ENCODE measurements at places on chromosomes 12 and 14.

DNA sequence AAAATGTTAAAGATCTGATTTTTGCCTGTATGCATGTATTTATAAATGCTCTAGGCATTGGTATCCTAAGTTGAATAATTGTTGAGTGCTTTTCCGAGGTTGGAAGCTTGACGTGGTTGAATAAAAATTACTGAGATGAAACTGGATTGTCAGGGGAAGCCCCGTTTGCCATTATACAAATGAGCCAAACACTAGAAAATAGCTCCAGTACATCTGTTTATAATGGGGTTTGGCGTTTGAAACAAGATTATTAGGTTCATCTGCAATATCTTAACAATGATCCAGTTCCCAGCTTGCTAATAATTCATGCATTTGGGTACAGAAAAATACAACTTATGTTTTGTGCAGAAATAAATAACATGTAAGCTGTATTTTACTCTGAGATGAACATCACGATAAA is 789.6 kb downstream of the GALC start:
- DNase-seq: no peak

DNA sequence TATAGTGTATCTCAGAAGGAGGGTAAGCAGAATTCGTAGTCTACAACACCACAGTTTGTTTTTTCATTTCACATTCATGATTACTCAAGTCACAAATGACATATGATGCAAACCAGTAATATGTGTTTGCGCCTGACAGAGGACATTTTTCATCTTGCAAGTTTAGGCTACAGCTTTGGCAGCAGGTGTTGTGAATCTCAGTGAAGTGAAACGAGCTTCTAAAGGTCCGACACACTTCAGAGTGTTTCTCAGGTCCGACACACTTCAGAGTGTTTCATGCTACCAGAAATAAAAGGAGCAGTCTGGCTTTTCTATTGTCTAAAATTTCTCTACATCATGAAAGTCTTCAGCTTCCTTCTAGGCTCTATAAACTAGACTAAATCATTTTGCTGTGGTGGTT is 22.7 kb downstream of the CLEC14A start:
- no peak for DNase-seq

DNA sequence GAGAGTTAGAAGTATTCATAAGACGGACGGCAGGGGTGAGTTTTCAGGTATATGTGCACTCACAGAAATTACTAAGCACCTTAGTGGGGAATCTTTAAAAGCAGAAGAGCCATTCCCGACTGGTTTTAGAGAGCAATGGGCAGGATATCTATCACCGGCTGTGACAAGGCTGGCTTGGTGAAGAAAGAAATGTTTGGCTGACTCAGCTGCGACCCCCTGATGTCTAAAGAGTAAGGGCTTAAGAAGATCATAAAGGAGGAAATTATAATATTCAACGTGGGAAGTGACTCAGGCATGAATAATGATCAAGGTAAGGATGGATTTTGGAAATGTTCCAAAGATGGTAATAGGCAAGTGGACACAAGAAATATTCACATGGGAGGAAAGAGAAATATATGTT is 407.6 kb downstream of the TMEM132D start:
- no peak for DNase-seq

DNA sequence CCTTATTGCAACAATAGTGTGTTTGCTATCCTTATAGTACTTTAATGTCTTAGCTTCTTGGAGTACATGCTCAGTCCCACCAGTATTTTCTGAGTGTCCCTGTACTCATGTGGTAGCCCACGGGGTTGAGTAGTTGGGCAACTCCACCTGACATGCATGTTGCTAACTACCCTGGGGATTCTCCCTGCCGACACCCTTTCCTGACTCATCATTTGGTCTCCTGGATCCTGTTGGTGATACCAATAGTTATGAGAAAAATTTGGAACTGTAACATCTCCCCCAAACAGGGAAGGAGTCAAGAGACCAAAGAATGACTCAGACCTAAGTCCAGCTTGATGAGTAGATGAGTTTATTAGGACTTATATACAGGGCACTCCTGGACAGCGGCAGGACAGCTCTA is 101.6 kb downstream of the BRMS1L start:
- no peak for DNase-seq

DNA sequence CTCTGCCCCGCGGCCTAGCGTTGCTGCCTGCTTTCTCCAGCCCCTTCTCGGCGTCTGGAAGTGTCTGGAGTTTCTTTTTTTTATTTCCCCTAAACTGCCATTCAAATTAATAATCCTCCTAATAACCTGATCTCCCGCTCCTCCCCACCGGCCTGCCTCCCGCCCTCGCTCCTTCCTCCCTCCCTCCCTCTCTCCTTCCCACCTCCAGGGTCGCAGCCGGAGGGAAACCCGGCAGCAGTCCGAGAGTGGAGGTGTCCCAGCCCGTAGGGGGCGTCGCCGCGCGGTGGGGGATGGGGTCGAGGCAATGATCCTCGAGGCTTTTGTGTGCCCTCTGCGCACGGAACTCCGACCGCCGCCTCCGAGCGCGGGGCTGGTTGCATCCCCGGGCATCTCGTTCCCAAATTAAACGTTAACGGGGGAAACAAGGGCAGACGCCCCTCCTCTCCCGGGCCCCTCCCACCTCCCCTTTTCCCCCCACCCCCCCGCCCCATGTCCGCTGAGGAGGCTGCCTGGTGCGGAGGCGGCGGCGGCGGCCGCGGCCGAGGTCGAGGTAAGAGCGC is 1.0 kb upstream of the SOCS2 start:
- DNase-seq: peak; percentile 62

DNA sequence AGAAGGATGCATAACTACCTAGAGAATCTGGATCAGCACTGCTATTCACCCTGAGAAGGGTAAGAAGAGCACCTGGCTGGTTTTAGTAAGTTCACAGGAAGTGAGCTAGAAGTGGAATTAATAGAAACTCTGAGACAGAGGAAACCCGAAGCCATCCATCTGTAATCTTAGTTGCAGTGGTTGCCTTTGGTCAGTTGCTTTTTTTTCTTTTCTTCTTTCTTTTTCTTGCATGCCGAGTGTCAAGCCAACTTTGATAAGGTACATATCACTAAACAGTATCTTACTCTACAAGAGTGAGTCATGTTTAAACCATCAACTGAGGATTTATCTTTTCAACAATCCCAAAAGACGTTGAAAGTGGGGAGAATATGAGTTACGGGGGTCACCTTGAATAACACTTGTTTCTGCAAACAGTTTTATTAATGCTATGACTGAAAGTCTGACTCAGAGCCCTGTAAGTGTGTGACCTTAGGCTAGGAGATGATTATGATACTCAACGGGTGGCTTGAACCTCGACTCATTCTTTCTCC is 26.7 kb downstream of the C12orf75 start:
- DNase-seq: no peak

GRCh38 chr12:57760347-57760982 is 5.6 kb downstream of the MARCHF9 start:
- no peak for DNase-seq

- no peak for DNase-seq
These were observed 38.9 kb downstream of the CCDC59 start for GRCh38 chr12:82319276-82319675.

DNA sequence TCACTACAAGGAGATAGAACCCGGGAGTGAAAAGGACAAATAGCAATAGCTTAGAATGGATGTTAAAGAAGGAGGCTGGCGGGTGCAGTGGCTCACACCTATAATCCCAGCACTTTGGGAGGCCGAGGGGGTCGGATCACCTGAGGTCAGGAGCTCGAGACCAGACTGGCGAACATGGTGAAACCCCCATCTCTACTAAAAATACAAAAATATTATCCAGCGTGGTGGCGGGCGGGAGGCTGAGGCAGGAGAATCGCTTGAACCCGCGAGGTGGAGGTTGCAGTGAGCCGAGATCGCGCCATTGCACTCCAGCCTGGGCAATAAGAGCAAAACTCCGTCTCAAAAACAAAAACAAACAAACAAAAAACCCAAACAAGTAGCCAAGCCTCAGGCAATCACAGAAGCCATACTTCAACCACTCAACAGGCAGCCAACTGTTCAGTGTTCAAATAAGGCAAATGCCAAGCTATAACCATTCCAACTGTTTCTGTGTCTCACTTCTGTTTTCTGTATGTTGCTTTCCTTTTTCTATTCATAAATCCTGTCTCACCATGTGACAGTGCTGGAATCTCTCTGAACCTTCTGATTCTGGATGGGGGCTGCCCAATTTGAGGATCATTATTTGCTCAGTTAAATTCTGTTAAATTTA is 3.9 kb upstream of the SPTLC2 start:
- DNase-seq: no peak

- no peak for DNase-seq
These were observed 782.9 kb downstream of the BCL11B start for GRCh38 chr14:98489115-98489514.

- DNase-seq: peak; percentile 52
These were observed 17.4 kb upstream of the FLVCR2 start for GRCh38 chr14:75561013-75561432.

DNA sequence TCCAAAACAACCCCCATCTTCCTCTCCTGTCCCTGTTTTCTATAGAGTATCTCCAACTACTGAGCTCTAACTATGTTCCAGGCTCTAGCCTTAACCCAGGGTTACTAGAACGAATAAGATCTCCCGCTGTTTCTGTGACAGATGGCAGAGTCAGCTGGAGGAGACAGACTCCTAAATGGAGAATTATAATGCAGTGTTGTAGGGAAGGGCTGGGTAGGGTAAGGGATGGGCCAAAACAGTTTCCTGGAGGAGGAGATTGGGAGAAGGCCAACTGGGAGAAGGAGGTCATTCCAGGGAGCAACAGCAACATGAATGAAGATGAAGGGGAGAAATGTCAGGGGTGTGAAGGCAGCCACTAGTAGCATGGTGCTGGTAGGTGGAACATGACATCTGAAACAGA is 73.4 kb upstream of the ANO4 start:
- no peak for DNase-seq

- no peak for DNase-seq
These were observed 88.4 kb downstream of the MYF5 start for GRCh38 chr12:80805106-80805505.

GRCh38 chr12:24838531-24838950 is 110.4 kb downstream of the BCAT1 start:
- peak; percentile 14 for DNase-seq

- DNase-seq: peak; percentile 3
These were observed 48.5 kb downstream of the SAV1 start for GRCh38 chr14:50619569-50620141.

DNA sequence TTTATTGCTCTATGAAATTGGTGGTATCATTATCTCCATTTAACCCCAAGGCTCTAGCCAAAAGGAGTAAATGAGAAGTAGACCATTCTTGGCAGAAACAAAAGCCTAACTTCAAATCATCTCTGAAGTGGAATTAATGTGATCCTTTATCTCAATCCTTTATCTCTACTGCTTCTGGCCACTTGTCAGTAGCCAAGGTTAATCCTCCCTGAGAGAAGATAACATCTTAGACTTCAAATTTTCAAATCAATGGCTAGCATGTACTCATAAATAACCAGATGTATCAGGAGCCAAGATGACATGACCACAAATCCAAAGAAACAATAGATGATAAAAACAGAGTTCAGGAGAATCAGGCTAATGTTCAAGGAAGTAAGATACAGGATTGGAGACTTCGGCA is 123.1 kb upstream of the RASSF8 start:
- no peak for DNase-seq

DNA sequence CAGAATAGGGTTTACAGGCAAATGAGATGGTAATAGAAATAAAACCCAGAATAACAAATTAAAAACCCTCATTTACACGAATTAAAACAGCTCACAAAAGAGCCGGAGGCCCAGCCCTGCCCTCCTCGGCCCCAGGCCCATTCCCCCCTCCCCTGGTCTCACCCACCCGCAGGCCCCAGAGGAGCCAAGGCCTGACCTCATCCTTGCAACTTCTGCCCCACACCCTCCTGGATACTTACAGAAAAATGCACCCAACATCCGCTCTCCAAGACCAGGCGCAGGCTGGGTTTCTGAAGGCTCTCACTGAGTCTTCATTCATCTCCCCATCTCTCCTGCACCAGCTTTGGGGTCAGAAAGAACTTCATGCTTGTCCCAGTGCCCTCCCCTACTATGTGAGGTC is 16.2 kb upstream of the VSX2 start:
- no peak for DNase-seq

- DNase-seq: no peak
These were observed 50.8 kb downstream of the DGLUCY start for GRCh38 chr14:91164676-91165075.

DNA sequence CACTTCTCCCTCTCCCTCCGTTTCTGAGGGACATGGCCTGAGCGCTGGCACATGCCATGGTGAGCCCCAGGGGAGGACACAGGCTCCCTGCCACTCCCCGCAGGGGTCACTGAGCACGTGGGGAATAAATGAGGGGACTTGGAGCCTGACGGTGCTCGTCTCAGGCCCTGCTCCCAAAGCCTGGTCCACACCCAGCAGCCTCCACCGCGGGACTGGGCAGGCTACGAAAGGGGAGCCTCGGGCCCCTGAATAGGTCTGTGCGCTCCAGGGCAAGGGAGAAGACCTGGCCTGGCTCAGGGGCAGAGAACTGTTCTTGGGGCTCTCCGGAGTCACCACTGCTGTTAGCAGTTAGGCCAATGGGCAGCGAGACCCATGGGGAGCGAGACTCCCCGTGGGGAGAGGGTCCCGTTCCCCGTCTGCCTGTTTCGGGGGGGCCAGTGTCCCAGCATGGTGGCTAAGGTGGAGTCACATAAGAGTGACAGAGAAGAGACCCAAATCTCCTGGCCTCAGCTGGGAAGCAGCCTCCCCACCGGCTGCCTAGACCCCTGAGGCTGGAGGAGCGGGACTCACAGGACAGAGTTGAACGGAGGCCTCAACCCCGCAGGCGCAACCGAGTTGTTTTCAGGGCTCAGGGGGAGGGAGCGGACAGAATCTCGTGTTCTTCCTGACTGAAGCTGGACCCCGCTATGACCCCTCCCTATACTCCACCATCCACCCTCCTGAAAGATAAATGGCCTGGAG is 329.8 kb upstream of the SFSWAP start:
- DNase-seq: no peak

DNA sequence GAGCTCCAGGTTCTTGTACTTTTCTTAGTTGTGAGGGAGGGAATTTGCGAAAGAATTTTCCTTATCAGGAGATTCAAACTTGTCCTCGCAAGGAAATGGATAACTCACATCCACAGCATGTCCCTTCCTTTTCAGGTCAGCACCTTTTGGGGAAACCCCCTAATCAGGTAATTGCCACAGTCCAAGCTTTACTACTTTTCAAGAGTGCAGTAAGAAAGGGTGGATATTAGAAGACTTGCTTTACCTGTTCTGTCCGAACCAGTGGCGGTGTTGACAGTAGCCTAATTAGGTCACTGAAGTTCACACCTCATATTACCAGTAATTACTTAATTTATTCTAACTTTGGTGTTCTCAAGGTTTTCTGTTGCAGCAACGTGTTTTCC is 6.7 kb upstream of the C12orf50 start:
- no peak for DNase-seq

GRCh38 chr14:75231320-75231719 is 47.3 kb upstream of the FOS start:
- no peak for DNase-seq
